Thoracic aorta (tissue), 2 donors: ENCODE measurements at places on chromosomes 11 and 22. TPM values are rescaled to one million over a fixed set of nuclear protein-coding genes. Genes with fewer than 3 reads are reported as not detected.

TMEM86A gene
- total RNA-seq, result 8.3 TPM

SDHAF2 gene
- 52.6 TPM for total RNA-seq

DNA sequence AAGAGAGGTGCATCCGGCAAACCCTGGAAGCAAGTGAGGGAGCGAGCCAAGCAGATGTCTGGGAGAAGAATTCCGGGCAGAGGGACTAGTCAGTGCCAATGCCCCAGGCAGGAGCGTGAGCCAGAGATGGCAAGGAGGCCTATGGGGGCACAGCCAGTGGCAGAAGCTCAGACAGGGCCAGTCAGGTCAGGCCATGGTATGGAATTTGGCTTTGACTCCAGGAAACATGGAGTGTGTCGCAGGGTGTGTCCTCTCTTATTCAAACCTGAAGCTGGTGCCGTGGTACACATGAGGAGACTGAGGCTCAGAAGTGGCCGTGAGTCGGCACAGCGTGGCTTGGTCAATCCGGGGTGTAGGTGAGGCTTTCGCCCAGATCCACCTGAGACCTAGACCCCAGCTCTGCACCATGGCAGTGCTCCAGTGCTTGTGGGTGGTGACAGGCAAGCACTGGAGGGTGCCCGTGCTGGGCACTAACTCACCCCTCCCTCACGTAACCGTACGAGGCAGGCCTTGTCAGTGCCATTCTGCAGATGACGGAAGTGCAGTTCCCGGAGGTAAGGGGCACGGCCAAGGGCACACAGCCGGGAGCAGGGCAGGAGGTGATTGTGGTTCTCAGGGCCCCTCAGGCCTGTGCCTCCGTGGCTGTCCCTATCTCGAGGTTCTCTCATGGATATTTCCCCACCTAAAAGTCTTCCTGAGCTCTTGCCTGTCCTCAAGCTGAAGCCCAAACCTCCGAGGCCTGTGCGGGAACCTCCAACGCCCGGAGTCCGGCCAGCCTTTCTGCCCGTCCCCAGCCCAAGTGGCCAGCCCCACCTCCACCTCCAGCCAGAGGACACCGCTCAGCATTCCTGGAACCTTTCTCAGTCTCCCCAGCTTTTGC, 10.6 kb upstream of the SPI1 start:
- H3K4me3 ChIP-seq, result no peak overlapping the region
- peak overlapping the region; percentile 12 for H3K27ac ChIP-seq
- no peak for DNase-seq
- H3K36me3 ChIP-seq, result no peaks in the 10 kb centered on the region

- no peak overlapping the region for H3K4me3 ChIP-seq
- H3K27ac ChIP-seq, result no peak overlapping the region
- peaks cover 6% of the 10 kb centered on the region for H3K36me3 ChIP-seq
- H3K27me3 ChIP-seq, result no peaks in the 10 kb centered on the region
- no peak for DNase-seq
Measured at GRCh38 chr22:47175151-47176025, 412.9 kb downstream of the TBC1D22A start.

DNA sequence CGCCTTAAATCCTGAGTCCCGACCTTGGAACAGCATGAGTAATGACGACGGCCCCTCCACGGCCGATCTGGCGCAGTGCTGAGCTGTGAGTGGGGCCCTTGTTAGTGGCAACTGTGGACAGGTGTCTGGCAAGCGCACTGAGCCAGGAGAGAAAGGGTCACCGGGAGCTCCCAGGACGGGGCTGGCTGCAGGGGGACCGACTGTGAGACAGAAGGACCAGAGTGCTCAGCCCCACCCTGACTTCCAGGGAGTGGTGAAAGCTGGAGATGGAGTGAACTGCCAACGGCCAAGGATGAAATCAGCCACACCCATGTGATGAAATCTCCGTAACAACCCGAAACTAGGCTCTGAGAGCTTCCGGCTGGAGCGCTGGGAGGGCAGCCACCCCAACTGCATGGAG, 228.6 kb downstream of the BRD1 start:
- DNase-seq, result no peak
- H3K27ac ChIP-seq, result no peak overlapping the region
- H3K4me1 ChIP-seq, result no peaks in the 10 kb centered on the region
- H3K36me3 ChIP-seq, result no peaks in the 10 kb centered on the region

- no peak overlapping the region for H3K4me3 ChIP-seq
- H3K4me1 ChIP-seq, result peaks cover under 1% of the 10 kb centered on the region
- no peak for DNase-seq
- H3K27me3 ChIP-seq, result no peaks in the 10 kb centered on the region
- H3K27ac ChIP-seq, result no peak overlapping the region
Measured at GRCh38 chr22:46708766-46709330, 29.2 kb downstream of the CERK start.

GRCh38 chr22:21943571-21944448, 8.8 kb downstream of the PPM1F start:
- H3K4me3 ChIP-seq, result no peak overlapping the region
- H3K27ac ChIP-seq, result peak overlapping the region; percentile 64
- H3K36me3 ChIP-seq, result peaks cover 11% of the 10 kb centered on the region

DNA sequence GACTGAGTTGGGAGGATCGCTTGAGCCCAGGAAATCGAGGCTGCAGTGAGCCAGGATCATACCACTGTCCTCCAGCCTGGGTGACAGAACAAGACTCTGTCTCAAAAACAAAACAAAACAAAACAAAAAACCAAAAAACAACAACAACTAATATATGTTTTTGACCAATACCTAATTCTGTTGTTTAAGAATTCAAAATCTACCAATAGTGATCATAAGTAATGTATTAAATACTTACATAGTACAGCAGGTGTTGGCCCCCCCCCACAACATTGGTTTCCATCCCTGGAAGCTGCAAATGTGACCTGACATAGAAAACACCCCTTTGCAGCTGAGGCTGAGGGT, 74.7 kb downstream of the KCNQ1 start:
- H3K4me1 ChIP-seq, result no peaks in the 10 kb centered on the region
- DNase-seq, result no peak
- no peaks in the 10 kb centered on the region for H3K36me3 ChIP-seq
- H3K4me3 ChIP-seq, result no peak overlapping the region
